ENCODE measurements at places on chromosomes 6 and 20.

GRCh38 chr6:163343609-163344008 is 70.9 kb upstream of the QKI start:
- DNase-seq, result no peak

GRCh38 chr6:75090576-75090975 is 115.3 kb downstream of the COL12A1 start:
- no peak for DNase-seq

DNA sequence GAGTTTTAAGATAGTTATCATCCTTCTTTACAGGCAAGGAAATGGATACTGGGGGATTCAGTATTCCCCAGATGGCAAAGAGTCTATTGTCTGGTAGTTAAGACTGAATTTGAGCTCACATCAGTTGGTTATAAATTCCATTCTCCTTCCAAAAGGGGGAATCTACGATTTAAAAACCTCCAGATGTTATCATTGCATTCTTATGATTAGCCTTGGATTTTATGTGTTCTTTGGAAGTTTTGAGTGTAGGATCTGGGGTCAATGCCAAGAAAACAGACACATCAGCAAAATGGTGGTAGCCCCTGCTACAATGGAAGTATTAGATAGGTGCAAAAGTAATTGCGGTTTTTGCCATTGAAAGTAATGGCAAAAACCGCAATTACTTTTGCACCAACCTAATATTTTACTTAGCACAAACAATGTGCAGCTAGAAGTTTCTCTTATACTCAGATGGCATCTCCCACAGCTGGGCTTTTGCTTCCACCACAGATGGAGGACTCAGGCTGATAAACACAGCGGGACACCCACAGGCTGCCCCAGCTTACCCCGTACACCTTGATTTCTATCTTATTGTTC is 168.2 kb upstream of the RIN2 start:
- no peak for DNase-seq

GRCh38 chr20:60057866-60058807 is 99.9 kb downstream of the CDH26 start:
- DNase-seq, result no peak

- DNase-seq, result no peak
Measured at GRCh38 chr20:20331817-20332216, 36.1 kb upstream of the INSM1 start.

GRCh38 chr20:24994470-24995368 is 2.2 kb upstream of the APMAP start:
- peak; percentile 75 for DNase-seq

GRCh38 chr6:47084610-47085009 is 42.5 kb upstream of the ADGRF1 start:
- DNase-seq, result no peak

DNA sequence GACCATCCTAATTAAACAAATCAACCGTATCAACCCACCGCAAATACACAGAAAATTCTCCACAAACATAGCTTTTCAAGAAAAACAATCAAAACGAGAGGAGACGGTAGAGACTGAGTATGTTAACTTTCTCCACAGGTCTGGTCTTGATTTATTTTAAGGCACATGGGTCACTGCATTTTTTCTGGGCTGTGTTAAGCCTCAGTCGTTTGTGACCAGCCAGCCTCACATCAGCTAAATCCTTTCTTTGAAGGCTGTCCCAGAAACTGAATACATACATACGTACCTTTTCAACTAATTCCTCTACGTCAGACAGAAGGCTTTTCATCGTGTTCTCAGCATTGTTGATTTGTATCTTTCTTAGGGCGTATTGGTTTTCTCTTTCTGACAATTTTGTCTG is 69.4 kb downstream of the LAMA4 start:
- no peak for DNase-seq

- no peak for DNase-seq
Measured at GRCh38 chr20:17654649-17655285, 27.3 kb downstream of the RRBP1 start.

GRCh38 chr6:69589626-69590025 is 207.2 kb downstream of the LMBRD1 start:
- no peak for DNase-seq

DNA sequence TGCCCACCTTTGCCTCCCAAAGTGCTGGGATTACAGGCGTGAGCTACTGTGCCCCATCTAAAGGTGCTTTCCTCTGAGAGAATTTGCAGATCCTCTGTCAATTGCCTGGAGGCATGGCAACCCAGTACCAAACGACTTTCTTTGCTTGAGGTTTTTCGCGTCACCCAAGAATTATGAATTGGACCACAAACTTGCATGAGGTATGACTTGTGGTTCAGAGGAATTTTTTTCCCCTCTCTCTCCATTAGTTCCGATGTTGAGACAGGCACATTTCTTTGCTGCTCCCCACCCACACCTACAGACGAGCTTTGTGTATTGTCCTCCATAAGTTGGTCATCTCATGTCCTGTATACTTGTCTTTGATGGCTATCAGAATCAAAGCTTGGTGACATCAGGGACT is 11.8 kb upstream of the SCAF8 start:
- DNase-seq, result no peak

DNA sequence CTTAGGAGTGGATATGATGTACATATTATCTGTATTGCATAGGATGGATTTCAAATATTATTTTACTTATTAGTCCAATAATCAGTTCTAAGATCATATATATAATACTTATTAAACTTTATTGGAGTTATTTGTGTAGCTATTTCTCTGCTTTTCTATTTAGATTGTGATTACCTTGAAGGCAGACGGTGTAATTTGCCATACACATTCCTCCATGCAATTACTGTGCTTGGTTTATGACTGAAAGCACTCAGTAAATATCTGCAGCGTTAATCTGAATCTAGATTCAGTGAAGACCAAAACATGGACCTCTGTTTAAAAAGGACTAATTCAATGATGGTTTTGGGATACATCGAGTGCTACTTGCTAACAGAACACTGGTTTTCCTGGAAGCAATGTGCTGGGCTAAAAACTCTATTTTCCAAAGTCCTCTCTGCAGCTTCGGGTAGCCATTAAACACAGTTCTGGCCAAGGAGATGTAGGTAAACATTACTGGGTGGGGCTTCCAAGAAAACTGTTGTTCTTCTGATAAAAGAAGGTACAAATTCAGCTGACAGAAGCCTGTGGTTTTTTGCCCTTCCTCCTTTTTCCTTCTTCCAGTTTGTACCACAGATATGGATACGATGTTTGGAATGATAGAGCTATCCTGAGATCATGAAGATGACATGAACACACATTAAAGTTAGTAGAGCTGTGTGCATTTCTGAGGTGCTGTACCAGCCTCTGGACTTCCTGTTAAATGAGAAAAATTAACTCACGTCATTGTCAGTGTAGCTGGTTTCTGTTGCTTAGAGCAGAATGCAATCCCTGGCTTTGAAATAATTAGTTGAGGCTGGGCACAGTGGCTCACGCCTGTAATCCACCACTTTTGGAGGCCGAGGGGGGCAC is 136.5 kb upstream of the NUP153 start:
- no peak for DNase-seq

GRCh38 chr20:48782053-48782452 is 45.7 kb downstream of the PREX1 start:
- no peak for DNase-seq

DNA sequence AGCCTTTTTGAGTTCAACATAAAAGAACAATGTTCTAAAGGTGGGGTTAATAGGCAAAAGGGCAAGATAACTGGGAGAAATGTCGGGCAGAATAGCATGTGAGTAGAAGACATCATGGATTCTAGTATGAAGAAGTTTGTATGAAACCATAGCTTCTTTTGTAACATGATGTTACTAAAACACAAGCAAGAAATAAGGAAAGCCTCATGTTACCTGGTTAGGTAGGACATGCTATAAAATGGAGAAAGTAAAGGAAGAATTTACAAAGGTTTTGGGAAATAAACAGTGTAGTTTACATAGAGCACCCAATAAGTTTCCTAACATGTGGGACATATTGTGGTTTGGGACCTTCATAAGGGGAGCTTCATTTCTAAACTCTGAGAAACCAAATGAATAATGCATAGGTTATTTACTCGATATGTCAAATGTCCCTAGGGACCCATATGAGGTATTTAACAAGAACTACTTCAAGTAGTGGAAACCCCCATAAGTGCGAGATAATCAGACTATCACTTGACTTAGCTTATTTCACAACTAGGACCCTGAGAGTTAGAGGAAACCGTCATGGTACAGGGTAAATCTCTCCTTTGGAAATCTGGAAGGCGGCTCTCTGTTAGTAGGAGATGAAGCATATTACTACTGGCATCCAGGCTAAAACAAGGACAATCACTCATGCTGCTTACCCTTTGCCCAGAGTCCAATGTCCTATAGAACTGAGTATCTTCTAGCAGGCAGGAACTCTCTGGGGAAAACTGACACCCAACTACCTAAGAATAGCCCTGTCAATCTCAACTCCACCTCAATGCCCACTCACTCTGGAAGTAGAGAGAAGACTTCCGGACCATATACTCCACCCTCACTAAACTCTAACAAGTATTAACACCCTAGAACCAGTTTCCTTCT is 57.5 kb downstream of the ILRUN start:
- no peak for DNase-seq

- DNase-seq, result no peak
Measured at GRCh38 chr6:42704251-42704936, 18.0 kb downstream of the PRPH2 start.

GRCh38 chr20:17885544-17885943 is 83.0 kb downstream of the SNX5 start:
- no peak for DNase-seq

DNA sequence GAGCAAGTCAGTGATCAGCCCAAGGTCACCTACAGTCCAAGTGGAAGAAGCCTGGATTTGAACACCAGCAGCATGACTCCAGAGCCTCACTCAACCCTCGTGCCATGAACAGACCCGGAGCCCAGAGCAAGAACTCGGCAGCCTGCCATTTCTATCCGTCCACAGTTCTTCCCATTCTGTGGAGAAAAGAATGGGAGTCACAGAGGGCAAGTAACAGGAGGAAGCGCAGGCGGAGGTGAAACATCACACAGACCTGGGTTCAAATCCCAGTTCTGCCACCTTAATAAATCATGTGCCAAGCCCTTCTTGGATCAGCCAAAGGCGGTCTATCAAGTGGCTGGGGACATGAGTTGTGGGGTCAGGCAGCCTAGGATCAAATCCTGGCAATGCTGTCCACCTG is 4.3 kb downstream of the PREX1 start:
- DNase-seq, result no peak

GRCh38 chr6:43509984-43510826 is at the start of gene LRRC73:
Gene LRRC73 (minus strand): TSS chr6:43510346. CDS start chr6:43509785, 561 bp downstream.
- peak; percentile 79 for DNase-seq

DNA sequence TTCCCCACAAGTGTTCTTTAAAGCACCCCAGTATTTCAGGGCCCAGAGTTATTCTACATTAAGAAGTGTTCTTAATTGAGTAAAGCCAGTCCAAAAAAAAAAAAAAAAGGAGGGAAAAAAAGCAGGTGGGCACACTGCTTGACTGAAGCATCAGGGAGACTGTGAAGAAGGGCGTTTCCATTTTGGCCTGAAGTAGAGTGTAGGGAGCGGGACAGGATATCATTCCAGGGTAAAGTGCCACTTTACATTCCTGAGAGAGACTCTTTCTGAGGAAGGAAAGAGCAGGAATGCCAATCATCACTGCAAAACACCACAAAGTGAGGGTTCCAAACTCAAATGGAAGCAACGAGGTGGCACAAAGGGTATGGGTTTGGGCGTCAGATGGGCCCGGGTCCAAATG is 54.1 kb upstream of the BEND6 start:
- DNase-seq, result no peak

- DNase-seq, result no peak
Measured at GRCh38 chr20:38202982-38203293, 37.9 kb upstream of the TGM2 start.

- DNase-seq, result no peak
Measured at GRCh38 chr20:19885939-19886660, 128.0 kb downstream of the RIN2 start.

DNA sequence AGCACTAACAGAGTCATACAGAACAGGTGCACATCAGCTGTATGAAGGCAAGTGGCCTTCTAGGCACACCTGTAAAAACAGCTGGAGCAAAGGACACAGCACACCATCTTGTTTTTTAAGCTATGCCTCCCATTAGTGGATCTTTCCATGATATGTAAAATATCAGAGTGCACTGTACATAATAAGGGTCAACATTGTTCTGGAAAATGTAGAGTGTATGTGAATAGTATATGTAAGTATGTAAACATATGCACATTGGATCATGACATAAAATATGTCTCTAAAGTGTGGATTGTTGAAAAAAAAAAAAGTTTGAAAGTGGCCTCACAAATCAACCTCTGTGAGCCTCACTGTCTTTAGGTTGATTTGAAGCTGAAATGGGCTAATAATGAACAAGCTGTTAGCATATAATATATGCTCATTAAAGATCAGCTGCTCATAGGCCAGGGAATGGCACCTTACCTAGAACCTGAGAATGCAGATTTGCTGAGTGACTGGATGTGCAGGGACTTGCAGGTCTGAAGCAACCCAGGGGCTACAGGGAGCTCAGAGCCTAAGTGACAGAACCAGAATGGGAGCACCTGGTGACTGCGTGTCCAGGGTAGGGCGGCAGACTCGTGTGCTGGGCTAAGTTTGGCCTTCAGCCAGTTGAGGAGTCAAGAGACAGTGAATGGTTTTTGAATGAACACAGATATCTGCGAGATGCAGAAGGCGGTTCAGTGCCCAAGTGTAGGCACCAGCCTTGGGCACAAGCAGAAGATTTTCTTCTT is 198.6 kb downstream of the TMEM242 start:
- no peak for DNase-seq

- no peak for DNase-seq
Measured at GRCh38 chr6:107600936-107601335, 111.0 kb downstream of the SOBP start.

GRCh38 chr6:131861381-131861780 is 53.6 kb downstream of the ENPP1 start:
- no peak for DNase-seq

DNA sequence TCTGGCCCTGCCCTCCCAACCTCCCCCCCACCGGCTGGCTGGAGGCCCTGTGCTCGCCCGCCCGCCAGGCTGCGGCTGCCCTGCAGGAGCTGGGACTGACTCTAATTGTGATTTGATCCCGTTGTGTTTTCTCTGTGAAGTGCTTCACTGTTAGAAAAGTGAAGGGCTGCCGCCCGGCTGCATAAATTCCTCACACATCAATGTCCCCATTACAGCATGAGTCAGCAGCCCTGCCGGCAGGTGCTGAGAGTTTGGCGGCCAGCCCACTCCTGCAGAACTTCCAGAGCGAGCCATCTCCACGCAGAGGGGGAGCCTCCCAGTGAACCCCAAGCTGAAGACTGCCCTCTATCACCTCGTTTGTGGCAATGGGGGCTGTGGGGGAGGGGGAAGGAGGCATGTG is 137.9 kb downstream of the DLL1 start:
- DNase-seq, result no peak

- no peak for DNase-seq
Measured at GRCh38 chr6:89148016-89148750, 2.3 kb downstream of the PM20D2 start.

DNA sequence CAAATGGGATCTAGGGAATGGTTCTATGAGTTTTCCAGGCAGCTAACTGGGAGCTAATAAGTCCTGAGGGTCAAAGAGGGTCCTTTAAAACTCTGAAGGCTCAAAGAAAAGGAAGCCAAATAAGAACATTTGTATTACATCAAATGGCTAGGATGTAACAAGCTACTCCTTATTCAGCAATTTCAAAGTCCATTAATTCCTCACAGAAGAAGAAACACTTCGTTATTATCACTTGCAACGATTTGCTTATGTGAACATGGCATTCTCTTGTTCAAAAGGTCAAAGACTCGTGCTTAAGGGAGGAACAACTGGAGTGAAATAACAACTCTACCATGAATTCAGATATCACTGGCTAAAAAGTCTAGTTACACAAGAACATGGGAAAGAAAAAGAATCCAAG is 70.8 kb upstream of the FBXO30 start:
- no peak for DNase-seq

All from T-helper 17 cell (primary cell).